ENCODE measurements at places on chromosomes 2 and 18.

DNA sequence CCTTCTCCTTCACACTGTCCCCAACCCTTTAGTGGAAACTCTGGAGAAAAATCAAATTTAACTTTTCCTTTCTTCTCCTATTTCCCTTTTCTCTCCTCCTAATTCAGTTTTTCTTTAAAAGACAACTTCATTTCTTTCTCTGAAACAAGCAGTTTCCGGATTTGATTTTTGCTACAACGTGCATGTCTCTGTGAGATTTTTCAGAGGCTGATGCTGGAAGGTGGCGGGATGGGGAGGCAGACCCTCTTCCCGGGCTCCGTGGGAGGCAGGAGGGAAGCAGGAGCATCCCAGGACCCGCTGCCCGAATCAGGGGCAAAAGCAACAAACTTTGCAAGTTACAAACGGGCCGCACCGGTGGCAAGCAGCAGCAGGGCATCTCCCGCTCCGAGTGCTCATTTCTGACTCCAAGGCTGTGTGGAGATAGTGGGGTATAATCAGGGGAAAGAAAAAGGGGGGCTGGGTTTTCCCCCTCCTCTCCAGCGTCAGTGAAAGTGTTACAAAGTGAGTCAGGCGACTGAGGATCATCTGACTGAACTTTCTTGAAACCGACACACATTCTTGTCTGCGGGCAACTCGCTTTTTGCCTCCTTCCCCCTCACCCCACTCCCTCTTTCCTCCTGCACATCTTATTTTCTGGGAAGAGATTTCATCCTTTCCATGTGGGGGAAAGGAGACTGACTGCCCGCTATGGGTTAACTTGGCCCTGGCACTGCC lies 6.4 kb downstream of the ZEB2 start:
- DNase-seq: peak; percentile 67

DNA sequence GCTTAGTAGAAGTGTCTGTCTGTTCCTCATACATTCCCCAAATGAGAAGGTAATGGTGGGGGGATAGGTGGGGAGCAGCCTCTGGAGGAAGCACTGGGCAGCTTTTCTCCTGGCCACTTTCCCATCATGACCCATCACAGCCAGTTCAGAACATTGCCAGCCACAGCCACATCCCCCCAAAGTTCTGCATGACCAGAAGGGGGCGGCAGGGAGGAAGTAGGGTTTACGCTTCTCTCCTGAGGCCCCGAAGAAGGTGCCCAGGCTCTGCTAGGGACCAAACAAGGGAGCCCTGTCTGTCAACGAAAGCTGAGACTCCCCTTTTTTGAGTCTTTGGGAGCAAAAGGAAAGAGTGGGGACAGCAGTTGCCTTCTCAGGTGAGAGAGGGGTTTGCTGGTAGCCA lies 7.7 kb downstream of the IGFBP5 start:
- DNase-seq: no peak

- no peak for DNase-seq
These were observed 50.9 kb downstream of the SOS1 start for GRCh38 chr2:39069890-39070465.

DNA sequence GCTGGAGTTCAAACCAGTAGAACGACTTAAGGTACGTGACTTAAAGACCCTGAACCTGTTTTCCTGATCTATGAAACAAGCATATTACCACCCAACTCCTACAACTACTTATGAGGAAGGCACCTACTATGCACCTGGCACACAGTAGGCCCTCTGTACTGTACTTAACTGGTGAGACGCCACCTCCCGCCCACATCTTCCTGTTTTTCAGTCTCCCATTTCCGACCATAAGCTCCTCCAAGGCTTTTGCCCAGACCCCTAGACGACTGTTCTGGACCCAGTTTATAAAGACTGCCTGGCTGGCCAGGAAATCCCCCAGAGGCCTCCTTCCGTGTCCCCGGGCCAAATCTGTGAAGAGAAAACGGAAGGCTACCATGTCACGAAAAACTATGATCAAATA lies 1.5 kb downstream of the GALNT14 start:
- DNase-seq: no peak

DNA sequence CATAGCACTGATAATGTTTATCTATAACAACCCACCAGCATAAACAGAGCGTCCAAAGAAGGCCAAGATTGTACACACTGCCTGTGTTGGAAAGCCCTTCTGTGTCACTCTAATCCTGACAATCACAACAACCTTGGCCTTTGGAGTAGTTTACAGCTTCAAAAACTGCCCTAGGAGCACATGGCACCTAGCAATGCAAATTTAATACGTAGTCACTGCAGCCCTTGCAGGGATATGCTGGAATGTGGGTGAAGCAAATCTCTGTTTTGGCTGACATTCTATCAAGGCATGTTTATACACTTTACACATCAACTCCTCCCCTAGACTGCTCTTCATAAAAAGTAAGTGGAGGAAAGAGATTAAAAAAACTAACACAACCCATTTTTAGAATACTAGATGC lies 66.8 kb downstream of the GRB14 start:
- no peak for DNase-seq

DNA sequence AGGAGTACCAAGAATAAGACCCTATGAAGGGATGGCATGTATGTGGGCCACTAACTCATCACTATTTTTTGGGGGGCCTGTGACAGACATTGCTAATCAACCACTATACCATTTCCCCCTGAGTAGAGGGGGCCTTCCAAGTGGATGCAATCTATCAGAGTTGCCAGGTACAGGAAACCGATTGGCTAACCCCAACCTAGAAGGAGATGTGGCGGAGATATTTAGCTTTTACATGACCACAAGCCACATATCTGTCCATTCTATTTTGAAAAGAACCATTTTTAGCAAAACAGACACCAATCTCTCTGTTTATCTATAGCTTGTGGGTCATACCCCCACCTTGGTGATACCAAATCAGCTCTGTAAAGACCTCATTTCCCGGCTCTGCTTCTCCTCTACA lies 51.0 kb downstream of the PAX8 start:
- no peak for DNase-seq

- no peak for DNase-seq
These were observed 279.2 kb upstream of the THSD7B start for GRCh38 chr2:136486115-136486514.

DNA sequence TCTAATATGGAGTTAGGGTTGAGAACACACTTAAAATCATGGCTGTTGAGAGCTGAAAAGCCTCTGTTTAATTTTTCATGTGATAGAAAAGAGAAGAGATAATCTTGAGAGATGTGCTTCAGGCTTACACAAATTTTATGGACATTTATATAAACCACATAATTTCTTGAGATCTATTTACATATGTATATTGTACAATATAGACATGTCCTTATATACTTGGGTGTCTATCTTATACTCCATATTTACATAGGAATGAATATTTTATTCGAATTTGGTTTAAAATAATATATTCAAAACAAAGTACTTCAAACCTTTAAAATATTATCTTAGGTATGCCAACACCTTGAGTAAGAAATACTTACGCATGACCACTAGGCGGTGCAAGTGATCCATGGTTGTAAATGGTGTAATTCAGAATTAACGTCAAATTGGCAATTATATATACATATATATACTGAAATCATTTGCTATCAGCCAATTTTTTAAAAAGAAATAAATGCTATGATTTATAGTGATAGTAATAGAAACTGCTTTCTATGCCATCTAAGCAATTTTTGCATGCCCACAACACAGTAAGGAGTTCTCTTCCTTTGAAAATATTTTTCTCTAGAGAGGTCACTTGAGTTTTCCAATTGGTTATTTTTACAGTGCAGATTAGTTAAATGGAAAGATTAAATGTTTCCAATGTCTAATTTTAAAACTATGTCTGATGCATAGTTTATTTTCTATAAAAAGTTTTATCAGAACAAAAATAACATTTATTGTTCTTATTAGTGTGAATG lies 37.6 kb upstream of the SPAG16 start:
- DNase-seq: peak; percentile 52

DNA sequence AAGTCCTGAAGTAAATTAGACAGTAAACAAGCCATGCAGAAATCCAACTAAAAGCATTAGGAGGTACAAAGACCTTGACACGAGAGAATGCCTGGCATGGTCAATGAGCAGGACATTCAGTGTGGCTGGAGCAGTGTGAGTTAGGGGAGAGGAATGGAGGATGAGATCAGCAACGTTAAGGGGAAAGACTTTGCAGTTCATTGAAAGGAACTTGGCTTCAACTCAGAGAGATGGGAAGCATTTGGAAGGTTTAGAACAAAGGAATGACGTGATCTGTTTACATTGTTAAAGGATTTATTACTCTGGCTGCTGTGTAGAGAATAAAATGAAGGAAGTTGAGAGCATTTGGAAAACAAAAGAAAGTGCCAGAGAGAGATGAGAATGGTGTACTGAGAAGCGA lies 621.3 kb downstream of the XIRP2 start:
- DNase-seq: no peak

DNA sequence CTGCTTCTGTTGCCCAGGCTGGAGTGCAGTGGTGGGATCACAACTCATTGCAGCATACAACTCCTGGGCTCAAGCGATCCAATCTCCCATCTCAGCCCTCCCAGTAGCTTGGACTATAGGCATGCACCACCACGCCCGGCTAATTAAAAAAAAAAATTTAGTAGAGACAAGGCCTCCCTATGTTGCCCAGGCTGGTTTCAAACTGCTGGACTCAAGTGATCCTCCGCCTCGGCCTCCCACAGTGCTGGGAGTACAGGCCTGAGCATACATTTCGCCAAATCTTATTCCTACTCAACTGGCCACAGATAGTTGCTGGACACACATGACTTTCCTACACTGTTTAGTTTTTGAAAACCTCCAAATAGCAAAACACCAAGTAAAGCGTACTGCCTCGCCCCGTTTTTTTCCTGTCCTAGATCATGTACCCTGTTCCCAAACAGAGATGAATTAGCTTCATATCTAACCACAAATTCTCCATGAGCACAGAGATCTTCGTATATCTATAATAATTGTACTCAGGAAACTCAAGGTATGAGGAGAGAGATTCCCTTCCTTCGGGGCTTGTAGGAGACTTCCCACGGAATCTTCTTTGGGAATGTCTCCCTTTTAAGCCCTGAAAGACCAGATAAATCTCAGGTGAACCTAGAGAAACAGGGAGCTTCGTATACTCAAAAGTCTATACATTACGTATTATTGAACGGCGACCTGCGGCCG lies 598 bp upstream of the C2orf69 start:
- DNase-seq: no peak

GRCh38 chr2:228016402-228016801 lies 145.0 kb downstream of the DAW1 start:
- no peak for DNase-seq

GRCh38 chr2:141103216-141103615 lies 1027.6 kb downstream of the LRP1B start:
- DNase-seq: no peak

- no peak for DNase-seq
These were observed 232.8 kb downstream of the MBD5 start for GRCh38 chr2:148253685-148254084.

GRCh38 chr18:28152754-28153153 lies 24.2 kb downstream of the CDH2 start:
- DNase-seq: no peak

- no peak for DNase-seq
These were observed 318.0 kb downstream of the MYCN start for GRCh38 chr2:16258350-16258749.

- no peak for DNase-seq
These were observed 268.0 kb downstream of the HDAC4 start for GRCh38 chr2:239132786-239133185.
